ENCODE measurements at places on chromosomes 1 and 21.

DNA sequence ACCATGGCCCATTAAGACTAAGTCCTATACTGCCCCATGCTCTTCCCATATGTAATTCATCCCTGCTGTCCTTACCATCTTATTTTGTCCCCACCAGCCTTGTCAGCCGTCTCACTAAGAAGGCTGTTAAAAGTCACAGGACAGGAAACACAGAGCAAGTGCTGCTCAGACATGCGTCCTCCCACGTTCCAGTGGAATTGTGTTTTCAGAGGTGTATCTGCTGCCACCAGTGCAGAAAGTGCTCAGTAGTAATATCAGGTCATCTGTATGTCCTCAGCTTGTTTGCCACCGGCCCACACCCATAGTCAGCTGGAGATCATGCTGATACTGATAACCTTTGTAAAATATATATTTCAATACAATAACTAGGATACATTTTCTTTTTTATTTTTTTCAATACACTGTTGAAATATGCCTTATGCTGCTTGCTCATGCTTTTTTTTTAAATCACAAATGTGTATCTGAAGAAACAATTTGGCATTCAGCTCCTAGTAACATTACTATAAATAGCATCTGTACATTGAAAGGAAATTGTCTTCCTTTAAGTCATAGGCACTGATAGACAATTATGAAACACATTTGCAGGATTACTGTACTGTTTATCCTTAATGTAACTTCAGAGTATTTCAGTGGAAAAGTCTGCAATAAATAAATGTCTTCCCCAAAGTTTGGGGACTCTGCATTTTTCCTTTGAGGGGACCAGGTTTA is 156.9 kb downstream of the EDEM3 start:
- DNase-seq = no peak

DNA sequence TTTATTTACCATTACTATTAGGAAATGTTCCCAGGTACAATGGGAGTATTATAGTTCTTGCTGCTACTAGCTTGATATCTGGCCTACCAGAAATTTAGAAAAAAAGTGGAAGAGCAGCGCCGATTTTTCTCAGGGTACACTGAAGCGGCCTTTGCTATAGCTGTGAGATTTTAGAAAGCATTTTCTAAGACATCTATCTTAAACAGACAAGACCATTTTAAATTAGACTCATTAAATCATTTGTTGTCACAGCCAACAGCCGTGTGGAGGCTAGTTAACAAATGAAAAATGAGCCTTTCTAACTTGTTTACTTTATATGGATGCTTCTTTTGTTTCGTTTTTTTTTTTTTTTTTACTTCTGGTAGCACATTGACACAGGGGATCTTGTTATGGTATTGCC is 183.2 kb upstream of the ZRANB2 start:
- DNase-seq = no peak

- DNase-seq = no peak
Measured at GRCh38 chr1:154871374-154871773, 1.3 kb upstream of the KCNN3 start.

DNA sequence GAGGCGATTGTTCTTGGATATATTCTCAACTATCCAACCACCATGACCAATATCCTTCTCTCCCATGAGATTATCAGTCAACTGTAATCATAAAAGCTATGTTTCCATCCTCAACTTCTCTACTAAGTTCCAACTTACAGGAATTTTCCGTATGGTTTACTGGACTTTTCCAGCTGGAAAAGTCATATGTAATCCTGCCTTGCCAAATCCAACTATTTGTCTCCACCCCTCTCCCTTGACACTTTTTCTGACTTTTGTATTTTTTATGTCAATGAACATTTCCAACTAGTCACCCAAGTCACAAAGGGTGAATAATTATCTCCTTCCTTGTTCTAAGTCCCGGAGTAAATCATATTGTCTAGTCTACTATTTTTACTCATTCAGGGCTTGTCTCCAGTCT is 293.1 kb downstream of the USP25 start:
- DNase-seq = no peak

GRCh38 chr1:3241236-3241550 is 172.2 kb downstream of the PRDM16 start:
- DNase-seq = no peak

GRCh38 chr1:13510499-13510898 is 3.3 kb downstream of the LRRC38 start:
- no peak for DNase-seq

- DNase-seq = no peak
Measured at GRCh38 chr1:116326486-116326885, 46.6 kb upstream of the ATP1A1 start.

DNA sequence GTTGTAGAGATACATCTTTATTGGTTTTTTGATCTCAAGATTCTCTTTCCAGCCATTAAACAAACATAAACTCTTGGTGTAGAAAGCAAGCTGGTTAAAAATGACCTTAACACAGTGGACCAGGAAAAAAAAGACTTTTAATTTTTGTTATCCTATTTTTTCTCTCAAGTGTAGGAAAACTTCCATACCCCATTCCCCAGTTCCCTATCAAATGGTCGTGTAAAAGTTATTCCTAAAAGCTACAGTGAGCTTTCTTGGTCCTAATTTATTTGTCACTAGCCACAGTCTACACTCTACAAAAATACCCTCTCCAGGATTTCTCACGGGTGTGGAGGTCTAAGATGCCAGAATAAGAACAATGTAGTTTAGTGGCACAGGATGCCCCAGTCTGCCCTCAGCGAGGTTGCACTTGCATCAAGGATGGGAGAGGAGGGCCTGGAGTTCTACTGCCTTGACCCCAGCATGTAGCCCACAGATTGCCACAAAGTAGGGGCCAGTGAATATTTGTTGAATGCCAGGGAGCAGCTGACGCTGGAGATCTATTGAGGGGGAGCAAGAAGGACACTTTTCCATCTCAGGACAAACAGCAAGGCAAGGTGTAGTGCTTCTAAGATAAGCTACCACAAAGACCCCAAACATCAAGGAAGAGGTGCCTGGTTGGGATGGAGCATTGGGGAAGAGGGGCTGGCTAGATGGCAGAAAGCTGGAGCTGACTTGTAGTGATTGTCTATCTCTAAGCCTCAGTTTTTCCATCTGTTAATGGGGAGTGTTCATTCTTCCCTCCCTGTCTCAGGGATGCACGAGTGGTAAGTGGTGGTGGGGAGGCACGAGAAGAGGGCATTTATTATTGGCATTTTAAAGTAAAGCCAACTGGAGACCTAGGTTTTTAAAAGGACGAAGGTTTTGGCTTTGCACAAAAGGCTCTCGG is 1.8 kb downstream of the MYCL start:
- DNase-seq = no peak

DNA sequence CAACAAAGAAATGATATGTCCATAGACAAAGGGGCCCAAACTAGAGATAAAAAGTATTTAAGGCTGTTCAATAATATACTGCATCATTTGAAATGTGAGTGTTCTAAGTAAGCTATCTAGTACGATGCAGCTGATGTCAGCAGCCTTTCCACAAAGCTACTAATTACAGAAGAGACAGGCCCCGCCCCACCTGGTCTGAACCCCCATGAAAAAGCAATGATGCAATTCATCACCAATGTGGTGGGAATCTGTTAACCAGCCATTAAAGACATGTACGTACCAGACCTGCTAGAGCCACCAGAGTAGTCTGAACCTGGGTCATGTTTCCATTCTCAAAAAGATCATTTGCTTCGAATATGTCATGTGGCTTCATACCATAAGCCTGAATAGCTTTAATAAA is 25.1 kb downstream of the CNN3 start:
- DNase-seq = no peak

GRCh38 chr1:43121256-43121900 is 50.7 kb downstream of the EBNA1BP2 start:
- DNase-seq = no peak

DNA sequence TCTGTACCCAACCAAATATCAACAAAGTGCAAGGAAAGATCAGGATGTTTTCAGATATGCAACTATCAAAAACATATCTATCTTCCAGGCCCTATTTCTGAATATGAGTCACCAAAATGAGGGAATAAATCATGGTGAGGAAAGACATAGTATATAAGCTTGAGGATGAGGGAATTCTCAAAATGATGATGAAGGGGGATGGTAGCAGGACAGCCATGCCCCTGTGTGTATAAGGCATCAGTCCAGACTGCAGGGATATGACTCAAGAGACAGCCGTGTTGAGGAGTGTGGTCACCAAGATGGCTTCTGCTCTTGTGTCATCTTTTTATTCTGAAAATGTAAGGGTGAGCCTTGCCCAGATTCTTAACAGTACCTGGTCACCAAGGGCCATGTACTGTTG is 4.4 kb upstream of the WDR64 start:
- no peak for DNase-seq

GRCh38 chr1:60044881-60045280 is 28.7 kb downstream of the C1orf87 start:
- DNase-seq = no peak

DNA sequence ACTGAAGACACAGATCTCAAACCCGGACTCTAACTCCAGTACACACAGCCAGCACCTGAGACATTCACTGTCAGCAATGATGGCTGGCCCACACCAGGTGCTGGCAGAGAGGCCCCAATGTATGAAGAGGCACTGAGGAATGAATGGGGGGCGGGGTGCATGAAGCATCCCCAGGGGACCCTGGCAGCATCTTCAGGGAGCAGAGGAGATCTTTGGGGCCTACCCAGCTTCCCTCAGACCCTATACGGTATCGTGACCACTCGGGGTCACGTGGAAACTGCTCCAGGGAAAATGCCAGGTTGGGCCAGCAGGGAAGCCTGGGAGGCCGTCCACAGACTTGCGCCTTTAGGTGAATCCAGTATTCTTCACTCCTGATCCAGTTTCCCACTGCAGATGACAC is 84.3 kb downstream of the NPHP4 start:
- DNase-seq = no peak

DNA sequence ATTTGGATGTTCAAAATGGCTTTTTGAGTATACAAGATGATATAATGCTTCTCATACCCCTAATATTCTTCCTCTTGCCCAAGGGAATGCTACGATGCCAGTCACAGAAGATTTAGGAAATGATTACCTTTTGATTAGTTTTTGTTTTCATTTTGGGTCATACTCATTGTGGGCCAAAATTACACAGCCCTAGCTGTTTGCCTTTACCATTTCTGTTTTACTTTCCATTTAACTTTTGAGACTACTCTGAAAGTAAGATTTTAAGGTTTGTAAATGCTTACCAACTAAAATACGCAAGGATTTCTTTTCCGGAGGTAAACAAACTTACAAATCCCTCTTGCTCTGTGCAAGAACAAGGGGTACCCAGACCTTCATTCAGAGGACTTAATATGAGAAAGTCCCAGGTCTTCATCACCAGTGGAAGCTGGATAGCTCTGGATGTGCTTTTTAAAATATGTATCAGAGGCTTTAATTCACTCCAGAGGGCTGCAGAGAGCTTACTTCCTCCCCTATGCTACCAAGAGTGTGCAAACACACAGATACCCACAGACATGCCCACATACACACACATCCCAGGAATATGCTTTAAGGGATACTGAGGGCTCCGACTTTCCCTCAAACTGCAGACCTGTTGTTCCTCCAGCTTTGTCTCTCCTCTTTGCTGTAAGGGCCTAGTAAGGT is 631.4 kb downstream of the SMYD3 start:
- DNase-seq = no peak

GRCh38 chr1:238177960-238178645 is 287.4 kb upstream of the ZP4 start:
- no peak for DNase-seq

All from T-helper 22 cell (primary cell).